Myometrial cell (primary cell): ENCODE measurements at places on chromosomes 5 and 9. TPM values are rescaled to one million over a fixed set of nuclear protein-coding genes. Genes with fewer than 3 reads are reported as not detected.

Gene ADGRV1
- total RNA-seq = 0.29 TPM in 1 of 2 replicates, not detected in the other

Gene LCN12
- total RNA-seq = not detected in 2 replicates

Gene FGF10
- total RNA-seq = not detected in 2 replicates

Gene NIPSNAP3A
- 43.2 and 48.6 TPM in 2 replicates for total RNA-seq

Gene RPL35
- 3,814 and 4,108 TPM in 2 replicates for total RNA-seq

Gene NXNL2
- 1.9 and 2.6 TPM in 2 replicates for total RNA-seq

Gene LCN15
- not detected in 2 replicates for total RNA-seq

Gene TIGD6
- 4.6 and 6.6 TPM in 2 replicates for total RNA-seq

Gene PROB1
- 2.3 and 2.8 TPM in 2 replicates for total RNA-seq

Gene NEUROG1
- total RNA-seq = not detected in 2 replicates

Gene LRRC19
- total RNA-seq = not detected in 2 replicates

Gene CAMK2A
- 0.18 and 0.29 TPM in 2 replicates for total RNA-seq

Gene FCN2
- total RNA-seq = not detected in 2 replicates

Gene CNTLN
- total RNA-seq = 3.4 and 4.3 TPM in 2 replicates
